ENCODE measurements at places on chromosomes 1 and 21.

- DNase-seq = no peak
Observed at GRCh38 chr1:202958544-202959275, 598 bp upstream of the ADIPOR1 start.

GRCh38 chr1:241999026-241999425, at the start of gene MAP1LC3C:
MAP1LC3C (minus strand) TSS chr1:241999098; CDS start chr1:241999008, 90 bp downstream.
- DNase-seq = no peak

- DNase-seq = no peak
Observed at GRCh38 chr1:57963581-57963980, 539.7 kb upstream of the DAB1 start.

GRCh38 chr1:244757091-244757939, 78.1 kb upstream of the COX20 start:
- DNase-seq = no peak

DNA sequence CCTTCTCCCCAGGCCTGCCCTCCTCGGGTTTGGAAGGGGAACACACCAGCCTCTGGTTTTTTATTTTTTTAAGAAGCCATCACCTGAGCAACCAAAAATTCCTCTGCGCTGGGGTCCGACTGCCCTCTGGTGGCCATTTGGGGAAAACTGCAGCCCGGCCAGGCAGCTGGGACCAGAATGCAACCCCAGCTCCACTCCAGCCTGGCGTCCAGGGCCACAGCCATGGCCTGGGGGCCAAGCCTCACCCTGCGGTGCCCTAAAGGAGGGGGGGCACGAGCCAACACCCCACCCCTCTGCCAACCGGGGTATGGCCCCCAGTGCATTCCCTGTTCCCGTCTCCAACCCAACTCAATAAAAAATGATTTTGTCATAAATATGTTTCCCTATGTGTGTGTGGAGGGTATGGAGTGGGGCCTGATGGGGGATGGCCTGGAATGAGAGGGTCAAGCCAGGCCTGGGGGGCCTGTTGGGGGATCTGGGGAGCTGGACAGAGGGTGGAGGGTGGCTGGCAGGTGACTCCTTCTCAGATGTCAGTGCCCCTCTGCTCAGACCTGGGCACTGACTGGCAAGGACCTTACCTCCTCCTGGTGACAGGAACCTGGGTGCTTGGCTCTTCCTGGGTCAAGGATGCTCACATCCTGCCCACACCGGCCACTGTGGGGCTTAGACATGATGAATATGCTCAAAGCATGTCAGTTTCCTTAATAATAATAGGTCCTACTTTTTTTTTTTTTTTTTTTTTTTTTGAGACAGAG, 3.2 kb downstream of the GPR3 start:
- peak; percentile 65 for DNase-seq

DNA sequence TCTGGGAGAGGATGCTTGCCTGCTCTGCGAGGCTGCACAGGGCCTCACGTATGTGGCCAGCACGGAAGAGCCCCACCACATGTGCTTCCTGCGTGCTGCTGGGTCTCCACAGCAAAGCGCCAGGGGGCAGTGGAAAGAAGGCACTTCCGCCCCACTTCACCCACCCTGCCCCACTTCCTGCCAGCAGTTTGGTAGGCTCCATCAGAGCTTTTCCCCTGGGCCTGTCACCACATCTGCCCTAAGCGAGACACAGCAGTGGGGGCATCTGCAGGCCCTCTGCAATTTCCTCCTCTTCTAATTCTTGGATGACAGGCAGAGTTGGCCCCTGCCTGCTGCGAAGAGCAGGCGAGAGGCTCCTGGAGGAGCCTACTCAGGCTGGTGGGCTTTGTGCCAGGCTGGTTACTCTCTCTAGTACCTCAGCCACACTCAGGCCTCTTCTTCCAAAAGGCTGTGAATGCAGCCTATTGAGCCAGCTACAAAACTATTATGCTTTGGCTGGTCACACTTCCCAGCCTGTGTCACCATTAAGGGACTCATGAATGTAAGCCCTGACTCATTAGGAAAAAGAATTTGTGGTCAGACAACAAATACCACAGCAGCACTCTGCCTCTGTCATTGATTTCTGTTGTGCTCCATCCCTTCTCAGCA, 25.0 kb downstream of the CD244 start:
- DNase-seq = peak; percentile 98

DNA sequence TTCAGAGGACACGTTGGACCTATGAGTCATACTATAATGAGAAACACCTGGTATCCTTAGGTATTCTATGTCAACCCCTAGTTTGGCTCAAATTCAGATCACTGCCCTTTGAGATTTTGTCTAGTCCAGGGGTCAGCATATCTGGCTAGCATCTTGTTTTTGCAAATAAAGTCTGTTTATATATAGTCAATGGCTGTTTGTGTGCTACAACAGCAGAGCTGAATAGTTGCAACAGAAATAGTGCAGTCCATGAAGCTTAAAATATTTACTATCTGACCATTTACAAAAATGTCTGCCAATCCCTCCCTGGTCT, 48.5 kb upstream of the EDEM3 start:
- no peak for DNase-seq

DNA sequence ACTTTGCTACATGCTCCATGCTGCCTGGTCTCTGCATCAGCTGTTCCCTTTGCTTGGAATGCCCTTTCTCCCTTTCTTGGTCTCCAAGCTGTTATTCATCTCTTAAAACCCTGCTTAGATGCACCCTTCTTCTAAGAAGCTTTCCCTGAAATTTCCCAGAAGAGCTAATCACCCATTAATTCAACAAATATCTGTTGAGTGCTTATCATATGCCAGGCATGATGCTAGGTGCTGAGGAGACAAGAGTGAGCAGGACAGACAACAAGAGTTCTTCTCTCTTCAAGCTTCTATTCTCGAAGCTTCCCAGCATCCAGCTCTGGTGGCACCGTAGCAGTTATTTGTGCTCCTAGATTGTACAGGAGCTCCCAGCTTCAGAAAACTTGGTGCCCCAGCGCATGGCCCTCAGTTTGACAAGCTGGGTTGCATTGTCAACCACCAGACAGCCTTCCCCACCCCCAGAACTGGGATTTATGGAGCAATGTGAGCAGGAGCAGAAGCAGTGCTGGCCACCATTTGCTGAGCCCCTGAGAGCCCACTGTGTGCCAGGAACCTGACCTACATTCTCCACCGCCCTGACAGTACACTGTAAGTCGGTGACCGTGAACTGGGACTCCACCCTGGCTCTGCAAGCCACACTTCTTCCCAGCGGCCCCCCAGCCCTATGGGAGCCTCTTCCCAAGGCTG, 68.0 kb upstream of the ACOT11 start:
- no peak for DNase-seq

- no peak for DNase-seq
Observed at GRCh38 chr1:195866781-195867222, 741.4 kb downstream of the KCNT2 start.

GRCh38 chr1:65255035-65255655, 54.2 kb upstream of the DNAJC6 start:
- no peak for DNase-seq

DNA sequence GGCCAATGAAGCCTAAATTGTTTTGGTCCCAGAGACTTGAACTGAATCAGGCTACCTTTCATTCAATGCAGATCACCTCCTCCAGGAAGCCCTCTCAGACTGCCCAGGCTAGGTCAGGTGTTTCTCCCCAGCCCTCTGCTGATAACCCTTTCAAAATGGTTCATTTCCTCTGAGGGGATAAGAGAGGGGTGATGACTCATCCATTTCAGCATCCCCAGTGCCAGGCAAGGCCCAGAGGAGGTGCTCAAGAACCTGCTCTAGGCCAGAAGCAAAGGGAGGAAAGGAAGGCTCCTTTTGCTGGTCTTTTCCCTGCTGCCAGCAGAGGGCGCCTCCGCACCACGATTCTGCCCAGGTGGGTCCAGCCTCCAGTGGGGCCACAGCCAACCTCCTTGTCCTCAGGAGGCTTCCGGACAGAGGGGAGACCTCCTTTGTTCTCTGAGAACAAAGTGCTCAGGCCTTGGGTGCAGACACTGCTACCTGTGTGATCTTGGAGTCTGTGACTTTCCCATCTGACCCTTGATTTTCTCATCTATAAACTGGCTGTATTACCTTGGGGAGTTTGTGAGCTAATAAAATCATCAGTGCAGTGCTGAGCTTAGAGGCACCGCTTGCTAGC, 45.3 kb upstream of the ARHGEF10L start:
- DNase-seq = peak; percentile 21

DNA sequence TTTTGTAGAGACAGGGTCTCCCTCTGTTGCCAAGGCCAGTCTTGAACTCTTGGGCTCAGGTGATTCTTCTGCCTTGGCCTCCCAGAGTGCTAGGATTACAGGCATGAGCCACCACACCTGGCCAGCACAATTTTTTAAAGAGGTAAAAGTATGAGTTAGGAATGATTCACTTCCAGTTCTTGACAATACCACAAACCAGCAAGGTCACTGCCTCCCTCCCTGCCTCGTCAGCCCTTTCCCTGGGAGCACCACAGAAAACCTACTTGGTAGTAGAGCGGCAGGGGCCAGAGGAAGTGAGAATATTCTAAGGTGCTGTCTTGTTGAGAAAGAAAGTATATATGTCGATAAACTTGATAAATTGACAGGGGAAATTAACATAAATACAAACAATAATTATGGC, 10.8 kb upstream of the CDA start:
- DNase-seq = no peak

GRCh38 chr1:24283326-24284155, 35.6 kb upstream of the GRHL3 start:
- DNase-seq = no peak

DNA sequence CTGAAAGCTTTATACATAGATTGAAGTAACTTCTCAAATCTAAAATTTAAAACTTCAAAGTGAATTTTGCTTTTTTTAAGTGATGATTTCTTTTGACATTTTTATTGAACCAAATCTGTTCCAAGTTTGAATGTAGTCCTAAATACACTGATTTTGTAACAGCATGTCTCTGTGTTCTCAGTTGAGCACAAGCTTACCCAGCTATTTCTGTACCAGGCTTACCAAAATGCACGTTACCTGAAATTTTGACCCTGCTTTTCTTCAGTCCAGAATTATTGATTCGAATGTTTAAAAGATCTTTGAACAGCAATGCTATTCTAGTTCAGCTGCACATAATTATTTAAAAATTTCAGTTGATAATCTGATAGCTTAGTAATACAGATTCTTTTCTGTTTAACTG, 25.6 kb downstream of the AGO4 start:
- DNase-seq = no peak

GRCh38 chr21:35479529-35479928, 430.4 kb upstream of the RUNX1 start:
- no peak for DNase-seq
